ENCODE measurements at places on chromosomes 3 and 15.

DNA sequence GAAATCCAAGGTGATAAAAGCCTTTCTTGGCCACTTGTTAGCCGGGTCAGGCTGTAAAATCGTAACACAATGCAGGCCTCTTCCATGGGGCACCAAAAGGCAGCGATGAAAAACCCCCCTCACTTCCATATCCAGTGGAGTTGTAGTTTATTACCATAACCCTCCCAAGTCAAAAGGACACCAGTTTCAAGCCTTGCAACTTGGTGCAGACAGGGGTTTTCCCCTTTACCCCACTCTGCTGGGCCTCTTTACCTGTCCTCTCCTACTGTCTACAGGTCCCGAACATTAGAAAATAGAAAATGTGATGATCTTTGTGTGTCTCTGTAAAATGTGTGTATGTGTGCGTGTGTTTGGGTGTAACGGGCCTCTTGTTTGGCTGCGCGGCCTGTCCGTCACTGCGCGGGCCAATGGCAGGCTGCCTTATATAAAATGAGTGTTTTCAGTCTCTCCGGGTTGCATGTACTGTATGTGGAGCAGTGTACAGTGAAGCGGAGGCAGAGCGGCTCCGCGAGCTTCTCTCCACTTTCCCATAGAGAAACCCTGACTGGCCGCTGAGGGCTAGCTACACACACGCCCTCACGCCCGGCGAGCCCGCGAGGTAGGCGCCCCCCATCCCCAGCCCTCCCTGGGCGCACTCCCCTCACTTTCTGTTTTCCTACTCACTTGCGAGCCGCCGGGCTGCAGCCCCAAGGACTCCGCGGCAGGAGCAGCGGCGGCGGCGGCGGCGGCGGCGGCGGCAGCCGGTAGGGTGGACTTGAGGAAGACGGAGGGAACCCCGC, at the start of gene BBX:
BBX (plus strand) TSS at position 453 of the 779 bp plus-strand sequence. CDS start 187,499 bp downstream, outside the sequence.
- DNase-seq: peak; percentile 90

DNA sequence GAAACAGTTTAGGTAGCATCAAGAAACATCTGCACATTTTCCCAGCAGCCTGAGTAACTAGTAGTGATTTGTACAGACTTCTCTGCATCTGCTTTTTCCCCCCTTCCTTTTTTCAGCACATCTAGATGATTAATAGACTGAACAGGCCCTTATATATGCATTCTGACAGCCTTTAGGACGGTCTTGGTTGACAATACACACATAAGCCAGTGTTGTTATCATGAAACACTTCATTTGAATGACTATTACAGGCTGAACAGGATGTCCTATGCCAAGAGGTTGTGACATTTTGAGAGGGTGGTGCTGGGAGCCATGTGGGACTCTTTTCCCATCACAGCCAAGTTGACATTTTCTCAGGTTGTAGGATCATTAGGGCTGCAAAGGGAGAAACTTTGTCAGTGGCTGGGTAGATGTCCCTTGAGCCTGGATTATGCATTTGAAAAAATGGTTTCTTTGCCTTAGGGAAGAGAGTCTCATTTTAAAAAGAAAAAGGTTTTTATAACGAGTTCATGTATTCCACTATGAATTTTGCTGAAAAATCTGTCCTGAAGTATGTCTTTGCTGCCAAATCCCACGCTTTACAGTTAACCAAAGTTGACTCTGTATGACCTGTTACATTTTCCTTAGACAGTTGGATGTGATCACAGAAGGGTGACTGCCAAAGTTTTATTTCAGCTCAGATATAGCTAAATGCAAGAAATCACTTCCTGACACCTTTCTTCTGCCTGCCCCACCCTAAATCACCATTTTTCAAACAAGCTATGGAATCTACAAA, 73.7 kb downstream of the FILIP1L start:
- DNase-seq: no peak

- DNase-seq: no peak
Measured at GRCh38 chr3:144462337-144462736, 490.7 kb downstream of the DIPK2A start.

GRCh38 chr15:92021792-92022191, 168.3 kb downstream of the SLCO3A1 start:
- no peak for DNase-seq

GRCh38 chr3:119768668-119769393, 13.1 kb upstream of the NR1I2 start:
- DNase-seq: no peak

- no peak for DNase-seq
Measured at GRCh38 chr3:53823026-53823955, 22.9 kb downstream of the CHDH start.

- DNase-seq: no peak
Measured at GRCh38 chr3:137100326-137100725, 142.5 kb downstream of the IL20RB start.

- DNase-seq: no peak
Measured at GRCh38 chr3:54870423-54870822, 57.4 kb downstream of the LRTM1 start.

- no peak for DNase-seq
Measured at GRCh38 chr3:97960993-97961766, 11.1 kb downstream of the RIOX2 start.

- no peak for DNase-seq
Measured at GRCh38 chr15:35991386-35991785, 445.4 kb upstream of the DPH6 start.

- no peak for DNase-seq
Measured at GRCh38 chr3:28853830-28854229, 427.0 kb upstream of the RBMS3 start.

GRCh38 chr3:52834871-52835501, at the start of gene MUSTN1:
Gene MUSTN1, minus strand, starts transcription at chr3:52835019. Its CDS starts 71 bp downstream, at chr3:52834948.
- no peak for DNase-seq

- DNase-seq: no peak
Measured at GRCh38 chr3:40299721-40300335, 9.7 kb upstream of the EIF1B start.

GRCh38 chr3:32919920-32920319, 31.5 kb upstream of the CCR4 start:
- DNase-seq: no peak

DNA sequence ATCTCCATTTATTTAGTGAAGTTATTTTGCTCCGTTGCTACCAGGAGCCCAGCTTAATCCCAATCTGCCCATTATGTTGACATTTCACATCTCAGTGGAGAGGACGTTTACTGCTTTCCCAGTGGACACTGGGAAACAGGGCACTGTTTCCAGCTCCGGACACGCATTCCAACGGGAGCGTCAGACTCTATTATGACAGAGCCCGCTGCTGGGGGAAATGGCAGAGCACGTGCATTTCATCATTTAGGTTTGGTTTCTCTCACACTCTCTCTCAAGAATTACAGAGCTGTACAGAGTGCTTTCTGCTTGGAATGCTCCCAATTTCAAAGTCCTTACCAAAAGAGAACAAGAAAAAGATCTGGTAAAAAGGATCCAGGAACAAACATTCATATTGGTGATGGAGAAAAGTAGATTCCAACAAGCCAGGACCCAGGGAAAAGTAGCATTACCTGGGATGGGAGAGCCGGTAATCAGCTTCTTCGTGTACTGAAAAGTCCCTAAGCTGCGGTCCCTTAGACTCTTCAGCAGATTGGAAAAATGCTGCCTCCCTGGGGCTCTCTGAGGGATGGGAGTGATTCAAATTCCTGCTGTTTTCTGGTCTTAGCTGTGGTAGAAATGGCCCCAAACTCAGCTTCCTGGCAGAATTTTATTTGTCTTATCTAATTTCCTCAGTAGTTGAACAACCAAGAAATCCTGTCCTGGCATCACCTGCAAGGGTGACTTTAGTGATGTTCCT, 136.0 kb upstream of the THBS1 start:
- no peak for DNase-seq

DNA sequence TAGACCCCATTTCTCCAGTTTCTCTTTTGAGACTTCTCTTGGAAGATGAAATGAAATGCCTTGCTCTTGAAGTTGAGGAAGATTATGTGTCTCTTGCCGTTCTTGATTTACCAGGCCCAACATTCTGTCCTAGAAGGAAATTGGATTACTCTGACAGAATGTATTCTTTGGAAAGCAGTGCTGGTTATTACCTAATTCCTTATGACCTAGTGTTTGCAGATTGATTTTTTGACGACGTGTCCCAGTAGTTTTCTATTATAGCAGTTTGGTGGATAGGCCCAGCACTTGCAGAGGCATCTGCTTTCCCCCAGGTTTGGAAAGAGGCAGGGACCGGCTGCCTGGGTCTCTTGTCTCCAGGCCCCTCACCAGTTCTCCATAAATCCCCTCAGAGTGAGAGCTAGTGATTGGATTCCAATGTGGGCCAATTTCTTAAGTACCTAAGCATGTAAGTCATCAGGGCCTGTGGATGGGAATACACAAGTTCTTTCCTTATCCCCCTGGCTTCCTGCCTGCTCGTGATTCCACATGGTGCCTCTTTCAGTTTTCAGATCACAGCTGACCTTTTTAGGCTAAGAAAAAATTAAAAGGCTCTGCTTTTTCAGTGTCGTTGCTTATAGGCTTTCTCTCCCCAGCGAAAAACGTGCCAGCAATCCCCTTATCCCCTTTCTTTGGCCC, 50.2 kb downstream of the EPHB3 start:
- no peak for DNase-seq

DNA sequence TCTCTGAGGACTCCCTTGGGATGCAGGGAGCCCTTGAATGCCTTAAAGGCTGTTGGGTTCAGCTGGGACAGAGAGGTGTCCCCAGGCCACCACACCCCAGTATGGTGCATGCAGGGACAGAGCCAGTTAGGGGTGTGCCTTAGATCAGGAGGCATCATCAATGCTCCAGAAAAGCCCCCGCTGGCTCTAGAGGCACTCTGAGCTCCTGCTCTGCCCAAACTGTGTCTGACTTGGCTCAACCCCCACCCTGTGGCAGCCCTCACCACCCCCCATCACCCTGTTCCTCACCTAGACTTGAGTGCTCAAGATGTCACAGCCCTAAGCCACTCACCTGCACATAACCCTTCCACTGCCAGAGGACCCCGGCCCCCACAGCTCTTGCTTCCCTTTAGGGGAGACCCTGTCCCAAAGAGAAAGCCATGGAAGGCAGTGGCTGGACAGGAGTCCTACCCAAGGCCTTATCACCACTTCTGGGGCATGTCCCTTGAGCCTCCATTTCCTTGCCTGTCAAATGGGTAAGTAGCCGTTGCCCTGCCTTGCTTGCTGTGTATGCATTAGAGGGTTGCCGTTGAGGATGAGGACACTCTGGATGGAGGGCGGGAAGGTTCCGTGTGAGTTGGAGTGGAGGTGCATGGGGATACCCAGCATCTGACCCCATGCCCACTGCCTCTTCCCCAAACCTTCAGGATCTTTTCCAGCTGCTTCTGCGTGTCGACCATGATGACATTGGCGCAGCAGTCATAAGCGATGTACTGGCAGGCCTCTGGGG, 41.4 kb downstream of the ACSBG1 start:
- no peak for DNase-seq

GRCh38 chr15:66935688-66936087, 129.7 kb upstream of the SMAD3 start:
- no peak for DNase-seq

GRCh38 chr3:101816215-101817149, 32.8 kb upstream of the NFKBIZ start:
- no peak for DNase-seq

DNA sequence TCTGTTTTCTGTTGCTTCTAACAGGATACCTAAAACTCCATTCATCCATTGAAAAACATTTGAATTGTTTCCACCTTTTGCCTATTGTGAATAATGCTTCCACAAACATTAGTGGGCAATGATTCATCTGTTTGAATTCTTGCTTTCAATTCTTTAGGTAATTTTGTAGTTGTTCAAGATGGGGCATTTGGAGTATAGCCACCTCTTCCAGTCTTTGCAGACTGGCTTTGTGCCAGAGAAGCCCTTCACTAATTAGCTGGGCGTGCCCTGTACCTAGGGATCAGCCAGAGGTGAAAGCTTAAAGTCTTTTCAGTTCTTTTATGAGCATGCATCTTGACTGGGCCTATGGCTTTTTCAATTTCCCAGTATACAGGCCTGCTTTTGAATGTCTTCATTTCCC, 10.9 kb downstream of the RTP1 start:
- DNase-seq: no peak

- no peak for DNase-seq
Measured at GRCh38 chr3:54832876-54833275, 95.0 kb downstream of the LRTM1 start.

GRCh38 chr3:66483409-66483906, 17.4 kb downstream of the LRIG1 start:
- DNase-seq: no peak

GRCh38 chr3:25169151-25169550, 258.9 kb upstream of the RARB start:
- no peak for DNase-seq

DNA sequence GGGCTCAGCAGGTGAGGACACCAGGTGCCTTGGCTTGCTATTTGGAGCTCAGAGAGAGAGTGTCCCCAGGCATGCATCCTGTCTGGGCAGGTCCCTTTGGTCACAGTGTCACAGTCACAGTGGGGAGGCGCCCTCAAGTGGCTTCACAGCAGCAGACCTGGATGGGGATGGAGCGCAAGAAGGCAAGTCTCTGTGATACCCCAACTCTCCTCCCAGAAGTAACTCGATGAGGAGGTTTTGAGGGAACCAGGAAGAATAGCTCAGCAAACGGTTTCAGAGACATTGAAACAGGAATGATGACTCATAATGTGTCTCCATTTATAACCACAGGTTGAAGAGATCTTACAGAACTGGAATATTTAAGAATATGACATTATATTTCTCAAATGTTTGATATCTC, 66.5 kb upstream of the SH3GL3 start:
- DNase-seq: peak; percentile 33

DNA sequence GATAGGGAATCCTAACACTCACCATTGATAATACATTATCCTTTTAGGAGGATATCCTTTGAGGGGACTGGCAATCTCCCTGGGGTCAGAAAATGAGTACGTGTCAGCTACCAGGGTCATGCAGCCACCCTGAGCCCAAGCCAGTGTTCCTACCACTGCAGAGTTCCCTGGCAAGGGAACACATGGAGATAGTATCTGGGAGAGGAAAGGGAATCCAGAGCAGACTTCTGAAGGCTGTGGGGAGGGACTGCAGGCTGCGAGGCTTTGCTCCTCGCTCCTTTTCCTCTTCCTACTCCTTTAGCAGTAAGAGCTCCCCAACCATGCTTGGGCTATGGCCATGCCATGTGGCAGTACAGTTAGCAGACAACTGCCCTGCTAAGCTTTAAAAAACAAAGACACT, 62.9 kb upstream of the TJP1 start:
- no peak for DNase-seq

GRCh38 chr15:80639168-80639555, 55.9 kb upstream of the ABHD17C start:
- no peak for DNase-seq

- DNase-seq: no peak
Measured at GRCh38 chr3:73783811-73784210, 159.1 kb upstream of the PDZRN3 start.

- no peak for DNase-seq
Measured at GRCh38 chr15:57463360-57463759, 87.1 kb downstream of the CGNL1 start.

Data from stimulated activated CD4-positive, alpha-beta T cell treated with anti-CD3 and anti-CD28 coated beads, Interleukin-1b, Interleukin-23, amount 100 ng/mL, for 48 hours (primary cell).